ENCODE measurements at places on chromosomes 1 and 21.

GRCh38 chr1:43052786-43053439, 94.2 kb upstream of the SLC2A1 start:
- DNase-seq = no peak

GRCh38 chr21:46111193-46111571, 13.3 kb downstream of the COL6A2 start:
- DNase-seq = no peak

DNA sequence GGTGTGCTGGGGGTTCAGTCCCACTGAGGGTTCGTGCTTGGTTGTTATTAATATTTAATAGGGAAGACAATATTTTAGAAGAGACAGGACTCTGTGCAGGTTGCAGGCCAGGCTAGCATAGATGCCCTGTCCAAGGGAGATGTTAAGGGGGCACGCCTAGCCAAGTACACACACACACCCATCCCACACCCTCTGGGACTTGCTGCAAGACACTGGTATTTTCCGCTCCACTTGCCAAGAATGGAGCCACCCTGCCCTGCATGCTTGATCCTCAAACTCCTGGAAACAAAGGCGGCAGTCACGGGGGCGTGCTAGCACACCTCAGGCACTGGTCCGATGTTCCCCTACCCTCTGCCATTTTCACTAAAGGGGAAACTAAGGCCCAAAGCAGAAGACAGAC, 99.1 kb downstream of the MRPL37 start:
- no peak for DNase-seq

DNA sequence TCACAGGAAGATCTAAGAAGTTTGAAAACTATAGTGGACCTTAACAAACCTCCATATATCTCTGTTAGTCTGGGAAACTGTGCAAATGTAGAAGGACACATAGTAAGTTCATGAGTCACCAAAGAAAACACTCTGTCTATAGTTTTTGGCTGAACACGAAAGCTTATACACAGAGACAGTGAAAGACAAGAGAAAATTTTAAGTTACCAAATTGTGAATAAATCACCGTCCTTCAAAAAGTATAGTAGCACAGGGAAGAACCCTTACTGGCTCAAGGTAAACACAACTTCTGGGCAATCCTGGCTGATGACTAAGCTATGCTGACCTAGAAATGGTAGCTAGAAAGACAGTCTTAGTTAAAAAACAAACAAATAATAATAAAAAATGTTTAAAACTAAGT, 1057.9 kb downstream of the AMY1C start:
- DNase-seq = no peak

DNA sequence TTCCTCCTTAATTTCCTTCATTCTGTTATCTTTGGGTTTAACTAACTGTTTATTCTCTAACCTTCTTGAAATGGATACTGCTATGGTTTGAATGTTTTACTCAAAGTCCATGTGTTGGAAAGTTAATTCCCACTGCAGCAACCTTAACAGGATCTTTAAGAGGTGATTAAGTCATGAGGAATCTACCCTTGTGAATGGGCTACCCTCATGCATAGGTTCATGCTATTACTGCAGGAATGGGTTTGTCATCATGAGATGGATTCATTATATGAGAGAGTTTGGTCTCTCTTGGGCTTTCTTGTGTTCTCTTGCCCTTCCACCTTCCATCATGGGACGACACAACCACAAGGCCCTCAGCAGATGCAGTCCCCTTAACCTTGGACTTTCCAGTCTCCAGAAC, 516.9 kb downstream of the ADGRL2 start:
- no peak for DNase-seq

DNA sequence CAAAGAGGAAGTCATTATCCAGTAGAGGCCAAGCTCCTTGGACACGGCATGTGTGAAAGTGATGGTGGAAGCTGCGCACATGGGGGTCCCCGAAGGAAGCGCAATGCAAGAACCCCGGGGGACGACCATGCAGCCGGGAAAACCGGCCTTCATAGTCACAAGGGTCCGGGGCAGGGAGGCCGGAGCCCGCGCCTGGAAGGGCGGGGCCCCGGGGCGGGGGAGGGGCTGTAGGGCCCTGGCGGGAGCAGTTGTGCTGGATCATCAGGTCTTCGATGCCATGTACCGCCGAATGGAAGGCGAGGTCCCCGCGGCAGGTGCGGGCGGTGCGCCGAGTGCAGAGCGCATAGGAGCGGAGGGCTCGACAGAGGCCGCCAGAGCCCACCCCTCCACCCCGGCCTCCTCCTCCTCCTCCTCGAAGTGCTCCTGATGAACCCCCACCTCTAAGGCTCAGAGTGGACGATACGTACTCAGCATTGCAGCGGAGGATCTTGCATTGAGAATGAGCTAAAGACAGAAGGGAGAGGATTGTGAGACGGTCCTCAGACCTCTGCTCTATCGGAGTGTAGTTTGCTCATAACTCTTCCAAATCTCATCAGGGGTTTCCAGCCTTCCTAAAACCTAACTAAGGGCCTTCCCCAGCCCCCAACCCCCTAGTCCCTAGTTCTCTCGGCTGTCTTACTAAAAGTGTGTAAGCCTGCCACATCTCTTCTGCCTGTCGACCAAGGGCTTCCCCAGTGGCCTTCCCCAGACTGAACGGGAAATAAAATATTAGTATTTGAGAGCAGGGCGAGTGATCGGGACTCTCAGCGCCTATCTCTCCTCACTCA, 2.1 kb downstream of the HJV start:
- no peak for DNase-seq

Data from activated CD8-positive, alpha-beta memory T cell treated with anti-CD3 and anti-CD28 coated beads, Interleukin-2, amount 50 U/mL, for 4 hours (primary cell).